ENCODE measurements at places on chromosomes 1 and 21.

GRCh38 chr1:30801771-30802198, 44.2 kb upstream of the LAPTM5 start:
- DNase-seq: peak; percentile 63

DNA sequence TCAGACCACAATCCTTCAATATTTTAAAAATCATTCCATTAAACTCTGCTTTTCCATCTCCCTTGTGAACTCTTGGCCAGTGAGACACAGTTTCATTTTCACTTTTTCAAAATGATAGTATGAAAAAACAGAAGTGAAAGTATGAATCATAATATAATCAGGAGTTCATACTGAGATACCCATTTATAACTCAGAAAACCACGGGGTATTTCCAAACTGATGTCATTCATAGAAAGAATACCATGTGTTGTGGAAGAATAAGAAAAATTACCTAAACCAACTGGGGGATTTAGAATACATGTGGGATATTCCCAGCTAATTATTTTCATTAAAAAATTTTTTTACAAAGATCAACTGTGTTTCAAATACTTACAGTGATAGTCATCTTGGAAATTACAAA, 149.9 kb downstream of the MRPL39 start:
- no peak for DNase-seq

DNA sequence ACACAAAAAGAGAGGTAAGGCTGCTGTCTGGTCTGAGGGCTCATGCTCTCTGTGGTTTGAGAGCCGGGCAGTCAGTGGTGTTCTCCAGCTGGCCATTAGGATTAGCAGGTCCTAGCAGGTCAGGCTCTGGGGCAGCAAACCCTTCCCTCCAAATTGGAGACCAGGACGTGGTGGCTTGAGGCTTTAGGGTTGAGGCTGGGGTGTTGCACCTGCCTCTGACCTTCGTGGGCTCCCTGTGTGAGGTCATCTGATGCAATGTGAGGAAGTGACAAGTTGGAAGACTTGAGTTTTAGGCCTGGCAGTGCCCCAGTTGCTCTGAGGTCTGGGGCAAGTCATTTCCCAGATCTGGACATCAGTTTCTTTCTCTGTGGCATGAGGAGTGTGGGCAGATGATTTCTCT, 24.4 kb downstream of the SZRD1 start:
- DNase-seq: no peak

DNA sequence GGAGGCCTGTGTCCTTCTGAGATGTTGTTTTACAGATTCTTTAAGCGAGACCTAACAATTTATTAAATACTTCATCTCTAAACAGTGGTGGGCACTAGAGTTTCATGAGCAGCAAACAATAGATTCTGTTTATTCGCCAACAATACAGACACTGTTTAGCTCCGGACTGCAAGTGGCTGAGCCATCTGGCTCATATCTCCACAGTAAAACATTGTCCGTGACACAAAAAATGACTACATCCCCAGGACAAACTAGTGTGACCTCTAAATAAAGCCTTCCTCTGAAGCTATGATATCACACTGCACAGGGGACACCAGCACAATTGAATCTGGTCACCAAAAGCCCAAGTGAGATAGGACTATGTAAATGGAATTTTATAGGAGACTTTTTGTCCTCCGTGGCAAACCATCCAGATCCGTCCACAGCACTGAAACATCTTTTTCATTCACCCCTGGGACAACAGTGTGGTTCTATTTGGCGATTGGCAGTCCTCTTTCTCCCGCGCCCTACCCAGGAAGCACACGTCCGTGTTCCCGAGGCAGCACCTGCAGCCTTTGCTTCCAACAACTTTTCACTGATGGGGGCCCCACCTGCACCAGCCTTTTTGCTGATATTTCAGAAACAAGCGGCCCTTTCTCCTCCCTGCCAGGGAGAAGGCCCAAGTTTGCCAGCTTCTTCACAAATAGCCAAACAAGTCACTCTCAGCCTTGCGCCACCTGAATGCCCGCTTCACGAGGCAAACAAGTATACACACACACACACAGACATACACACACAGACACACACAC, 47.4 kb downstream of the OLIG1 start:
- no peak for DNase-seq

GRCh38 chr1:203661572-203661971, 34.9 kb downstream of the ATP2B4 start:
- DNase-seq: no peak

- no peak for DNase-seq
Measured at GRCh38 chr1:212630158-212630900, 21.8 kb downstream of the ATF3 start.

DNA sequence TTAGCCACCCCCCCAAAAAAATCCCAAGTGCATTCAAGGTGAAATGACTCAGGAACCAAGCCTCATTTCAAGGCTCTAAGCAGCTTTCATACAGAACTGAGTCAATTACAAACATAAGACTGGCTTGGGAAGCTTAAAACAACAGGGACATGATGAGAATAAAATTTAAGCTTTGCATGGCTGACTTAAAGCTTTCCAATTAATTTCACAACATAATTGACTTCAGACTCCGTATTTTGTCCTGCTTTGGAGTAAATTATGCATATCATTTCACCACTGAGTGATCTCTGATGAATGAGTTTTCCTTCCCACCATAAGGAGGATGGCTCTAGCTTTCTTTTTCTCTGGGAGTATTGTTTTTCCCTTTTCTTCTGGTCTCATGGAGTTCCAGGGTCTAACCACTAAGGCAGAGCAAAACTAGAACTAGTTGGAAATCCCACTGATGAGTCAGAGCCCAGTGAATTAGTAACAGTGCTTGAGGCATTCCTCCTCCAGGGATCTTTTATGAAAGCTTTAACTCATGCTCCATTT, 72.8 kb downstream of the XCL2 start:
- no peak for DNase-seq

- DNase-seq: no peak
Measured at GRCh38 chr21:35243171-35243570, 194.1 kb upstream of the RUNX1 start.

DNA sequence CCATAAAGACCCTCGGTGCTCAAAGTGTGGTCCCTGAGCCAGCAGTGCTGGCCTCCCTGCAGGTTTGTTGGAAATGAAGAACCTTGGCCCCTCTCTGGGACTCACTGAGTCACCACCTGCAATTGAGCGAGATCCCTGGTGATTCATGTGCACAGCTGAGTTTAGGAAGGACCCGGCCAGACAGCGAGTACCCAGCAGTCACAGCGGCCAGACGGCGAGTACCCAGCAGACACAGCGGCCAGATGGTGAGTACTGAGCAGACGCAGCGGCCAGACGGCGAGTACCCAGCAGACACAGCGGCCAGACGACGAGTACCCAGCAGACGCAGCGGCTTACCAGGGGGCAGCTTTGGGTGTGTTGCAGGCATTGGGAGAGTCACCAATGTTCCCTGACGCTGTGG, 123.8 kb downstream of the PRDM16 start:
- DNase-seq: no peak

GRCh38 chr1:204345941-204346645, 13.6 kb downstream of the PLEKHA6 start:
- no peak for DNase-seq

DNA sequence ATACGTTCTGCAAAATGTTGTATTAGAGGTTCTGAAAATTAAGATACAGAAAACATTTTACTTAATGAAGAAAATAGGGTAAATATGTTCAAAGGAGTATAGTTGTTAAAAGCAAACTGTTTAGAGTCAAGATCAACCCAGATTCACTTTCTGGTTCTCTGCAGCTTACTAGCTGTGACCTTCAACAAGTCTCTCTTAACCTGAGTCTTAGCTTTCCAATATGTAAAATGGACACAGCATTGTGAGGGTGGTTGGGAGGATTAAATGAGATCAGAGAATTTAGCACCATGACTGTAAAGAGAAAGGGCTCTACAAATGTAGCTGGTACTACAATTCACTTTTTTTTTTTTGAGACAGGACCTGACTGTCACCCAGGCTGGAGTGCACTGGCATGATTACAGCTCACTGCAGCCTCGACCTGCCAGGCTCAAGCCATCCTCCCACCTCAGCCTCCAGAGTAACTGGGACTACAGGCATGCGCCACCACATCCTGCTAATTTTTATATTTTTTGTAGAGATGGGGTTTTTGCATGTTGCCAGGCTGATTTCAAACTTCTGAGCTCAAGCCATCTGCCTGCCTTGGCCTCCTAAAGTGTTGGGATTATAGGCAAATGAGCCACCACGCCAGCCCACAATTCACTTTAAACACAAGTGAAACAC, 43.9 kb downstream of the ATP1A1 start:
- DNase-seq: no peak

GRCh38 chr1:115172270-115172669, 83.0 kb upstream of the TSPAN2 start:
- no peak for DNase-seq

DNA sequence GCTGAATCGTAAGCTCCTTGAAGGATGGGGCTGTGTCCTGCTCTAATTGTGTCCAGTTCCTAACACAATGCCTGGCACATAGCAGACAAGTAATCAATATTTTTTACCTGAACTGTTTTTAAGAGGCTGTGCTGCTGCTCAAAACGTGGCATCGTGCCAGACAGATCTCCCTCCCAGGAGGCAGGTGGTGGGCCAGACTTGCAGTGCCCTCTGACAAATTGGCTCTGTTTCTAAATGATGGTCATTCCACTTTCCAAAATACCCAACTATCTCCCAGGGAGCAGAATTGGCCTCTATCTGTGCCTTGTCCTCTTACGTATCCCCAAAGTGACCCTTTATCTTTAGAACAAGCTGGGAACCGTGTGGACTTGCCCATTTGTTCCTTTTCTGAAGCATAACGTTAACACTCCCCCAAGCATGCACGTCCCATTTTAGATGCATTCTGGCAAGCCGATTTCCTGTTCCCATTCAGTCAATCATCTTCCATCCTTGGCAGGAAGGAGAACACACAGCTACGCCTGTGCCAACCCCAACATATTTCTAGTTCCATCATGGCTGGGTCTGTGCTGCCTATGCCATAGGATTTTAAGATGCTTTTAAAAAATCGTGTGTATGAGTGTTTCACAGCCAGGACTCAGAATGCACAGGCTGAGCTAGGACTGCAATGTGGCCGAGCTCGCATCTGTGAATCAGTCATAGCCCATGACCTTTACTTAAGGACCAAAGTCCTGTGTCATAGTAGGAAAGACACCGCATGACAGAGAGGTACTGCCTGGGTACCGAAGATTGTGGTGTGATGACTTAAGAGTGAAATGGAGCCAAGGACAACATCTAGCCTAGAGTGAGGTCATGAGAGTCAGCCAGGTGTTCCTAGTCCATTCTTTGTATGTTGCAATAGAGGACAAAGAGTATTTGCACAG, 408.6 kb downstream of the PRDM2 start:
- DNase-seq: no peak

DNA sequence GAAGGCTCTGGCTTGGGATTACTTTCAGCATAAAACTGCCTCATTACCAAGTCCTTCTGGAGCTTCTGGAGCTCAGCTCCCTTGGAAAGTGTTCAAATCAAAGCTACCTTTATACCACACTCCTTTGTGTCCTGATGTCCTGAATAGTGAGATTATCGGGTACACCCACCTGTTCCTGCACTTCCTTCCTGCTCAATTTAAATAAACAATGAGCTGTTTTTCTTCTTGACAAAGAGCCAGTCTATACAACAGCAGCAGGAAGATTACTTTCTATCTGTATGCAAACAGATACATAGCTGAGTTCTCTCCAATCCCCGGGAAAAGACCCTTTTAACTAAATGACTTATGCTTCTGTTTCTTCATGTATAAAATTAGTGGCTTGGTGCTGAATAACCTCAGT, 258.0 kb upstream of the FMN2 start:
- no peak for DNase-seq

DNA sequence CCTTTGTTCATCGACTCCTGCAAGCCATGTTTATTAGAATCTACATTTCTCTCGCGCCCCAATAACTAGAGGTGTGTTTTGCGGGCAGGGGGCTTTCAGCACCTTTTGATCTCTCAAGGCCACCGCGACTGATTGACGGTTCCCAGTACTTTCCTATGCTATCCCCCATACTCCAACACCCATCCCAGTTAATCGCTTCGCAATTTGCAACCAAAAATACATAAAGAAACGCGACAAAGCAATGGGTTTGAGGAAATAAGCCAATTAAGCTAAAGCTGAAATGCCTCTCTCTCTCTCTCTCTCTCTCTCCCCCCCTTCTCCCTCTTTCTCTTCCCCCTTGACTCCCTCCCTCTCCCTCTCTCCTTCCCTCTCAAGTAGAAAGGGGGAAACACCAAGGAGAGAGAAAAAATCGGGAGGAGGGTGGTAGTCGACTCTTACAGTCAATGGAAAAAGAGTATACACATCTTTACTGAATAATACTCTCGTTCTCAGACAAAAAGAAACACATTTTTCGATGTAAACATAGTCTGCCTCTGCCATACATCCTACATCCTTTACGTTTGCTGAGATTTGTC, 128.0 kb upstream of the DPYD start:
- no peak for DNase-seq

DNA sequence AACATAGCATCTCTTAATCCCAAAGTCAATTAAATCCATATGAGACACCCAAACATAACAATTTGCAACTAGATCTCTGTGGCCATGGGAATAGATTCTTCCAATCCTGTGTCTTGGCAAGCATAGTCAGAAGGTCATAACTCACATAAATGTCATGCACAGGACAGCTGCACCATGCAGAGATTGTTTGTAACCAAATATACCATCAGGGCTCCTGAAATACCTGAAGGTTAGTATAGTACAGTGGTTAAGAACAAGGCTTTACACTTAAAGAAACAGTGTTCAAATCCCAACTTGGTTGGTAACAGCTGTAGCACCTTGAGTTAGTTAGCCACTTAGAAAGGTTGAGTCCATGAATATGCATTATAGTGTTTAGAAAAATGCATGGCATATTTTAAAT, 82.6 kb upstream of the CCDC190 start:
- no peak for DNase-seq
